ENCODE measurements at places on chromosomes 13 and 19. TPM values are rescaled to one million over a fixed set of nuclear protein-coding genes. Genes with fewer than 3 reads are reported as not detected.

GRCh38 chr19:32647361-32647760 lies 27.6 kb downstream of the ANKRD27 start:
- DNase-seq, result no peak

DNA sequence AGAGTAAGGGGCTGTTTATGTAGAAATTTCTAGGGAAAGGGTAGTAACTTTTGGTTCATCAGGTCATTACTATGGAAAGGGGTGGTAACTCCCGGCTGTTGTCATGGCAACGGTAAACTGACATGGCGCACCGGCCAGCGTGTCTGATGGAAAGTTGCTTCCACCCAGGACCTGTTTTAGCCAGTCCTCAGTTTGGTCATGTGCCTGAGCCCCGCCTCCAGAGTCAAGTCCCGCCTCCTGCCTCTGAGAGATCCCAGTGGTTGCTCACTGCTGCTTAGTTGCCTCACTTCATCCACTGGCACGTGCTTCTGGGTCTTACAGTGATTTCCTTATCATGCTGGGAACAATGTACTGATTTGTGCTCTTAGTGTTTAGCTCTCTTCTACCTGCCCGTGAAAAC lies 455.2 kb upstream of the ZNF507 start:
- DNase-seq, result no peak

DNA sequence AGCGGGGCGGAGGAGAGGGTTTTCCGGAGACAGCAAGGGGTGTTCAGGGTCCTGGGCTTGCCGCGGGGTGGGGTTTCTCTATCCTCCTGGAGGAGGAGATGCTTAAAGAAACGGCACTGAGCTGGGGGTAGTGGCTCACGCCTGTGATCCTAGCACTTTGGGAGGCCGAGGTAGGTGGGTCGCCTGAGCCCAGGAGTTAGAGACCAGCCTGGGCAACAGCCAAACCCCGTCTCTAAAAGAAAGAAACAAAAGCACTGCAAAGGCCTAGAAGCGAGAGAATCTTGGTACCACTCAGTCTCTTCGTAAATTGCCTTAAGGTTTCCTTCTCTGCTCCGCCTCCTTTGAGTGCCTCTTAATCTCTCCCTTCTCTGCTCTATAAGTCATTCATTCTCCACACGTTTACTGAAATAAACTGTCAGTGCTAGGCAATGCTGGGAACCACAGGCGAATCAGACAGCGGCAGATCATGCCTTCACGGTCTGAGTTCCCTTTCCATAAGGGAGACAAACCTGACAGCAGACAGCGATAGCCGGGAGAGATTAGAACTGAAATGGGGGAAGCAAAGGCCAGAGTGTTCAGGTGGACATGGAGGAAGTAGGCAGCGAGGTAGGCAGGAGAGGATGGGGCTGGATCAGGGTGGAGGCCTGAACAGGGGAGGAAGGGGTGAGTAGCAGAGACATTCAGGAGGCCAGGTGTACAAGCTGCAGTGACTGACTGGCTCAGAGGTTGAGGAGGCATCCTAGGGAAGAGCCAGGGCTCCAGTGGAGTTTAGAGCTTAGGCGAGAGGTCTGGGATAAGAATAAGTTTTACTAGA lies 580 bp downstream of the EIF3K start:
- DNase-seq, result no peak

The SGCG gene
- total RNA-seq, result 15.4 TPM

The FGF22 gene
- not detected for total RNA-seq

DNA sequence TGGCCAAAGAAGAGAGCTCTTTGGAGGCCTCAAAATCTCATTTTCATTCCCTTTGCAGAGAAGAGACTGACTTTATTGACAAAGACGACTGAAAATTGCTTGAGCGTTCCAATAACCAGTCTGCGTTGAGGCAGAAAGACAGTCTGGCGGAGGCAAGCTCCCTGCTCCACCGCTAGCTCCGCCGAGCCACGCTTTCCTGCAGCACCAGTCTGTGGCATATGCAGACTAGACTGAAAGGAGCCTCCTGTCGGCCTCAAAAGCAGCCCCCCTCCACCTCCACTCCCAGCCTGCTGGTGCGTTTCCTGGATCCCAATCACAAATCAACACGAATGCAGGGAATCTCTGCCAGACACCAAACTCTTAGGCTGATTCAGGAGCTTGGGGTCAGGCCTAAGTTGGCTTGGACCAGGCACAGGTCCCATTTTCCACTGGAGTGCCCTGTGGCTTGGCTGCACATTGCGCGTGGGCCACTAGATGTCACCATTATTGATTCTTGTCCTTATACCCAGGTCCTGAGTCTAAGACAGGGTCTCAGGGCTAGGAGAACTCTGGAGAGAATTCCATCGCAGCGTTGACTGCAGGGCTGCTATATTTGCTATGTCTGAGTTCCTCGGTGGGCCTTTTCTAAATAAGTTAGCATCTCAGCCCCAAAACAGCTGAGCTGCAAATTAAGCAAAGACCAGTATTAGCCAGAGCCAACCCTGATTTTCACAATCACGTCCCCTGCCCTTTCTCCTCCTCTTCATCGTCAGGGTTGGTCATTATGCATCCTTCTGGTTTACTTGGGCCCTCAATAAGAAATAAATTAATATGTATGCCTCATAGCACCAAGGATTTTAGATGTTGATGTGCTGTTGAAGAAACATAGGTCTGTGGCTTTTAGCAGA lies 5.2 kb upstream of the ZNF507 start:
- peak; percentile 65 for DNase-seq

DNA sequence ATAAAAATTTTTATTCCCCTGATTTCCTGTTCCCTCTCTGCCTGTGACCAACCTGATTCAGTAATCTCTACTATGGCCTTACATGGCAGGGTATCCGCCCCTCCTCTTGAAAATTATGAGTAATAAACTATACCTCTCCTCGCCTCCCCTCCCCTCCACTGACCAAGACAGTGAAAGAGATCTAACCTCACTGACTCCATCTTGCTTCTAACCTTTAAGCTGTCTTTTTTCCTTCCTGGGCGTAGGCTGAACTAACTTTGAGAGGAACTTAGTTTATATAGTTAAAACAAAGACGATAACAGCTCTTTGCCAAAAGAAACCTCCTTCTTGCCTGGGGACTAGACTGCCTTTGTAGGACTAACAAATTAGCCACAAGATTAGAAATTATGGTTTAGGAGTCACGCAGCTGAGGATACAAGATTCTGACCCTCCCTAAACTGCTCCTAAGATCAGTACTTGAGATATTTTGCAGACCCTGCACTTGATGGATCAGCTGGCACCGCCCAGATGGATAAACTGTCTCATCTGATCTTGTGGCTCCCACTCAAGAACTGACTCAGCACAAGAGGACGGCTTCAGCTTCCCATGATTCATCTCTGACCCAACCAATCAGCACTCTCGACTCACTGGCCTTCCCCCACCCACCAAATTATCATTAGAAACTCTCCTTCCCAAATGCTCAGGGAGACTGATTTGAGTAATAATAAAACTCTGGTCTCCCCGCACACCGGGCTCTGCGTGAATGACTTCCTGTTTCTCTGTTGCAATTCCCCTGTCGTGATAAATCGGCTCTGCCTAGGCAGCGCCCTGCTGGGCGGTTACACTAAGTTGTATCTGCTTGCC lies 187.1 kb downstream of the TDRD3 start:
- peak; percentile 25 for DNase-seq

- no peak for DNase-seq
Measured at GRCh38 chr13:108212886-108213285, 2.5 kb downstream of the LIG4 start.

GRCh38 chr19:17293605-17294004 lies 9.6 kb downstream of the ABHD8 start:
- DNase-seq, result no peak

The RAD23A gene
- total RNA-seq, result 211 TPM

The STOML3 gene
- not detected for total RNA-seq

DNA sequence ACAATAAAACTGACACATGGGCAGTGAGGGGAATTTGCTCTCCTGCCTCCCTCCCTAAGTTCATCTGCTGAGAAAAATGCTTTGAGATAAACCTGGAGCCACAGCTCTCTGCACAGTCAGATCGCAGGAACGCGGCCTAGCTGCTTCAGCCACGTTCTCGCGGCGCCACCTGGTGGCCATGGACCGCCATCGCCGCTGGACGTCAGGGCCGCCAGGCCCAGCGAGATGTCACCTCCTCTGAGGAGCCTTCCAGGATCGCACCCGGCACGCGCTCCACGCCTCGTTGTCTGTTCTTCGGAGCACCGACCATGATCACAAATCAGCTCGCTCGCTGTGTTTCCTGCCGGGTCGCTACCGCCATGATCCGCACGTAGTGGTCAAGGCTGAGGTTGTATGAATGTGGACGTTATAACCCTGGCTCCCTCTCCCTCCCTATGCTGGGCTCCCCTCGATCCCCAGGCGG lies 20.6 kb upstream of the USP29 start:
- peak; percentile 46 for DNase-seq

DNA sequence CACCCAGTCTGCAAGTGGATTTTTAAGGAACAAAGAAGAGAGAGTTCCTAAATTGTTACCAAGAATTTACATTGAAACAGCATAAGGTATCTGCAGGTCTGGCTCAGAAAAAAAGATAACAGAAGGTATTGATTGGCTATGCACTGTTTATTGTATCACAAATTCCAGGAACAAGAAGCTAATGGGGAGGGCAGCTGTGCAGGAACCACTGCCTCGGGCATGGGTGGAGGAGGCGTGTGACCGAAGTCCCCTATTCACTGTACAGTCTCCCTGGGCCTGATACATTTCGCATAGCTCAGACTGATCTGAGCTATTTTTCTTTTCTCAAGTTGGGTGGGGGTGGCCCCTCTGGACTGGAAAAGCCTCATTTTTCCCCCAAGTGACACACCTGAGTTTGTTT lies 11.7 kb downstream of the NECTIN2 start:
- DNase-seq, result no peak

DNA sequence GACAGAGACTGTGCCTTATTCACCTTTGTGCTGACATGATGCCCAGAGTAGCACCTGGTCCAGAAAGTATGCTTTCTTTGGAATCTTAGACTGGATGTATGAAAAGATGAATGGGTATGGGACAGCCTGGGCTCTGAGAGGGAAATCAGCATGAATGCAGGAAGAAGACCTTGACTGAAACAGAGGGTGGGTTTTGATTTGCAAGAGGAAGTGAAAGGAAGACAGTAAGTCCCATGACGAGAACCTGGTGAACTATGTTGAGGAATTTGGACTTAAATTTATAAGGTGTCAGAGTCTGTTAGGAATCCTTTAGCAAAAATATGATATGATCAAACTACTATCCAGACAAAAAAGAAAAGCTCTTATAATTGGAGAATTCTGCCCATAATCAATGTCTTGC lies 301.9 kb downstream of the SPRY2 start:
- DNase-seq, result no peak

DNA sequence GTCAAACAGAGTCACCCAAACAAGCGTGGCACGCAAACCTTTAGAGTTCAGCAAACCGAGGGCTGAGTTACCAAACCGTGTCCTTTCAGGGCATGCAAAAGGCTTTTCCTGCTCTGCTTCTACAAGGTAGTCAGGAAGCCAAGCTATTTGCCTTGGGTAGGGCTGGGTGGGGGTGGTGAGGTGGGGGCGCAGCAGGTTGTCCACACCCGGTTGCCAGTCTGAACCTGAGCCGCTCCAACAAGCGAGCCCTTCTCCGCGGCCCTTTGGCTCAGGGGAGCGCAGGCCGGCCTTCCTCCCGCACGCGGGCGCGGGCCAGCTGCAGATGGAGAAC lies 347 bp upstream of the CLDN10 start:
- no peak for DNase-seq

DNA sequence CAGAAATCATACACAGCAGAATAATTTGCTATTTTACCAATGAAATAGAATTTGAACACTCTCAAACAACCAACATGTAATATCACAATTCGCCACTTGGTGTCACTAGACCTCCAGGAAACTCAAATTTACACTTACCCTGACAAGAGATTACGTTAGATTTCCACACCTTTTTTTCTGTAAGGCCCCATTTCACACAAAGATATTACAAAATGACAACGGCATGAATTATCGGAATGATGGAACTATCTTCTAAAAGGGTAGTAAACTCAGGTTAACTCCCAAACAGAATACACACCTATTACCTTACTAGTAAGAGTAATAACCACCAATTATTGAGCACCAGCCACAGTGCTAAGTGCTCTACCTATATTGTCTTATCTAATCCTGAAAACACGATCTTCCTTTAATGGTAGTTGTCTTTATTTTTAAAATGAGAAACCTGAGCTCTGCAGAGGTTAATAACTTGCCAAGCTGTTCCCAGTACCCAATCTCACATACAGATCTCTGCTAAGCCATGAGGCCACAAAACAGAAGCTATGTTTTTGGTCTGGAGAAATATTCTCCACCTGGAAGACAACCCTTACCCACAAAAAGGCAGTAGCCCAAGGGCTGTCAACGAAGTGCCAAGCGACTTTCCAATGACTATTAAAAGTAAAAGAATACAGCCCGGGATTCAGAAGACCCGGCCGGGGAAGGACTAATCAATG lies 152.4 kb downstream of the DCLK1 start:
- DNase-seq, result peak; percentile 3

DNA sequence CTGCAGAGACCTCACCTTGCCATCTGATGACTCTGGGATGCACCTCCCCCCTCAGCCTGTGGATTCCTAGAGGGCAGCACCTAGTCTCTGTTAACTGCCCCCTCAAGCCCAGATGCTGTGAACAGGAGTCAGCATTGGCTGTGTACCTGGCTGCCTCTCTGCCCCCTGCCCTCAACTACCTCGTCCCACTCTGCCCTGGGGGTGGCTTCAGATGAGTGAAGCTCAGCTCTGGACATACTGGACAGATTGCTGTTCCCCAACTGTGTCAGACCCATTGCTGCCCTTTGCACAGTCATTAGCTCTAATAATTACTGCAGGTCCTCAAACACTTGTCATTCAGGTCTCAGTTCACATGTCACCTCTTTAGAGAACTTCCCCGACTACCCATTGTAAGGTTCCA lies 182.1 kb upstream of the TSHZ3 start:
- no peak for DNase-seq

DNA sequence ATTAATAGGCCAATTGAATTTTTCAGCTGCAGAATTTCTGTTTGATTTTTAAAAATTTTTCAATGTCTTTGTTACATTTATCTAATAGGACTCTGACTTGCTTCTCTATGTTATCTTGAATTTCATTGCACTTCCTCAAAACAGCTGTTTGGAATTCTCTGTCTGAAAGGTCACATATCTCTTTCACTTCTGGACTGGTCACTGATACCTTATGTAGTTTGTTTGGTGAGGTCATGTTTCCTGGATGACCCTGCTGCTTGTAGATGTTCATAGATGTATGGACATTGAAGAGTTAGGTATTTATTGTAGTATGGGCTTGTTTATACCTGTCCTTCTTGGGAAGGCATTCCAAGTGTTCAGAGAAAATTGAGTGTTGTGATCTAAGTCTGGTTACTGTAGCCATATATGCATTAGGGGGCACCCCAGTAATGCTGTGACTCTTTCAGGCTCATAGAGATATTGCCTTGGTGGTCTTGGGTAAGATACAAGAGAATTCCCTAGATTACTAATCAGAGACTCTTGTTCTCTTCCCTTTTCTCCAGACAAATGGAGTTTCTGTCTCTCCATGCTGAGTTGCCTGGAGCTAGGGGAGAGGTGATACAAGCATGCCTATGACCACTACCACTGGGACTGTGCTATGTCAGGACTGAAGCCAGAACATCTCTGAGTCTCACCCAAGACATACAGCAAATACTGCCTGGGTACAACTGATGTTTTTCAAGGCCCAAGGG lies 27.8 kb downstream of the RFC3 start:
- DNase-seq, result no peak

The ARHGAP33 gene
- total RNA-seq, result 0.42 TPM

GRCh38 chr13:44884076-44884729 lies 105.1 kb downstream of the NUFIP1 start:
- DNase-seq, result peak; percentile 91

GRCh38 chr13:43994999-43995859 lies 115.5 kb downstream of the LACC1 start:
- no peak for DNase-seq

The FAM216B gene
- total RNA-seq, result not detected

All from MG63 (cell line).